MV-4-11 (cell line): ENCODE measurements at places on chromosomes 6 and 20.
A peak's percentile ranks its signal among the peaks of the same experiment; 100 is the strongest.

DNA sequence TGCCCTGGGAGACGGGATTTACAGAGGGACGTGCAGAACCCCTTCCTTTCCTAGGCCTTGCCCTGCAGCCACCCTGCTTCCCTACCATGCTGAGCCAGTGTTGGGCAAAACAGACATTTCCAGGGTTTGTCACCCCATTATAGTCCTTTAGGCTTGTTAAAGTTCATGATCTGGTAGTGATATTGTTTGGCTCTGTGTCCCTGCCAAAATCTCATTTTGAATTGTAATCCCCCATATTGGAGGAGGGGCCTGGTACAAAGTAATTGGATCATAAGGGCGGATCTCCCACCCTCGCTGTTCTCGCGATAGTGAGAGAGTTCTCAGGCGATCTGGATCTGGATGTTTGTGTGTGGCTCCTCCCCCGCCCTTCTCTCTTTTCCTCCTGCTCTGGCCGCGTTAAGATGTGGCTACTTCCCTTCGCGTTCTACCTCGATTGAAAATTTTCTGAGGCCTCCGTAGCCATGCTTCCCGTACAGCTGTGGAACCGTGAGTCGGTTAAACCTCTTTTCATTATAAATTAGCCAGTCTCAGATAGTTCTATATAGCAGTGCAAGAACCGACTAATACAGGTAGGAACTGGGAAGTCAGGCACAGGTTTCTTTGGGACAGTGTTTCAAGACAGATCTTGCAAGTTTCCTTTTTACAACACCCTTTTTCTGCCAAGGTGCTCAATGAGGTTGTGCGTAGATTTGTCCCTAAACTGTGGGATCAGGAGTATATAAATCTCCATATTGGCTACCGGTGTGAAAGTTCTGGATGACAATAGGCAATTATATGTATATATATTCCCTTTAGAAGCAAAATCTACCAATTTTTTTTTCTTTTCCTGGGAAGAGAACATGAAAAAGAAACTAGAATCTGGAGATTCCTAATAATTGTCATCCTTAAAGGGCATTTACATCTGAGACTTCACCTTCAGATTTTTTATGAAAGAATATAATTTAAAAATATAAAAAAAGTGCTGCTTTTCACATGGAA is 152.1 kb downstream of the SAMD5 start:
- DNase-seq, result no peak

DNA sequence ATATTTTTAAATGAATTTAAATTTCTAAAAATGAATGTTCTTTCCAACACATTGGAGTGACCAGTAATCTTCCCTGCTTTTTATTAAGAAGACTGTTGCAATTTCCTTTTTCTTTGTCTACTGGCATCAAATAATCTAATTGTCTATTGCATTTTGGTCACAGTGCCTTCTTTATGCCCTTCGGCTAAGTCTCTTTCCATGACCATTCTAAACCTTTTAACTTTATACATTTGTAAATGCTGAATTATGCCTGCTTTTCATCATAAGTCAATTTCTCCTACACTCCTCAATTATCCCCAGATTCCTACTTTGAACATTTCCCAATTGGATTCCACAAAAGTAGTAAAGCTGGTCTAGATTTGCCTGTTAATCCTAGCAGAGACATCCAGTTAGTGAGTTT is 69.1 kb upstream of the HSF2 start:
- DNase-seq, result no peak

DNA sequence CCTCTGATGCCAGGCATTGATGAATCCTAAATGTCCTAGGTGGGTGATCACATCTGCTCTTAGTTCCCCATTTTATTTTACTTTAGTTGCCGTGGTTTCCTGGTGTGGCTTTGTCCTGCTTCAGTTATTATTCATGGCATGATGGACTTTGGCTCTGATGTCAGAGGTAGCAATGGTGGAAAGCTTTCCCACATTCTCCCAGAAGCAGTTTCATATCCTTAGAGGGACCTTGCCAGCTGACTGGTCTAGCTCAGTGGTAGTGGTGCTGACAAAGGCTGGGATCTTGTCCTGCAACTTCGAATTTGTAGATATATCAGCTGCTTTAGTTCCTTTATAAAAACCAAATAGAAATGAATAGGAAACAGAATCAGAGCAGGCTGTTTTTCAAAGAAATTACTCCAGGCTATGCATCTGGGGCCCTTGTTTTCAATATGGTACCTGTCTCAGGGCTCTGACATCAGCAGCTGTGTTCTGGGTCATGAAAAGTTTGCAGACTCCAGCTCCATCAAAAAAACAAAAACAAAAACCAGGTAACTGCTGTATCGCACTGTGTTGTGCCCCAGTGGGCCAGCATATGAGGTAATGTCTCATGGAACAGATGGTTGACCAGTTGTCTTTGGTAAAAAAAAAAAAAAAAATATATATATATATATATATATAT is 133.7 kb downstream of the PLCB4 start:
- DNase-seq, result no peak

DNA sequence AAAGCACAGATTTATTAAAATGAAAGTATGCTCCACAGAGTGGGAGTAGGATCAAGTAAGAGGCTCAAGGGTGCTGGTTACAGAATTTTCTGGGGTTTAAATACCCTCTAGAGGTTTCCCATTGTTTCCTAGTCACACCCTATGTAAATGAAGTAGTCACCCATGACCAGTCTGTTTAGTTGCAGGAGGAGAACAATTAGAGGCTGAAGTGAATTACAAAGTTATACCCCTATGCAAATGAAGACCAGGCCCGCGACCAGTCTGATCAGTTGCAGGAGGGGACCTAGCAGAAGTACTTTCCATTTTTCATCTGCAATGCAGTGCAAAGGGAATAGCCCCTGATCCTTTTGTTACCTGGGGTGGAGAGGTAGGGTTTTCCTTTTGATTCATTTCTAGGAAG is 11.8 kb upstream of the FILIP1 start:
- no peak for DNase-seq

DNA sequence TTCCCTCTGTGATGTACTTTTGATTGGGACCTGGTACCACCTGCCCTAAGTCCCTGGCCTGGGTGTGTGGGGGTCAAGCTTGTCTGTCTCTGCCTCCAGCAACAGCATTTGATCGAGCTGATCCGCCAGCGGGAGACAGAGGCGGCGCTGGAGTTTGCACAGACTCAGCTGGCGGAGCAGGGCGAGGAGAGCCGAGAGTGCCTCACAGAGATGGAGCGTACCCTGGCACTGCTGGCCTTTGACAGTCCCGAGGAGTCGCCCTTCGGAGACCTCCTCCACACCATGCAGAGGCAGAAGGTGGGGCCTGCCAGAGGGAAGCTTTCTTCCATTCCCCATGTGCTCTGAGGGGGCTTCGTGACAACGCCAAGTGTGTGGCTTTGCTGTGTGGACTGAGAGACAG is 5.4 kb downstream of the GID8 start:
- DNase-seq, result no peak

- DNase-seq, result no peak
These were observed 121.4 kb downstream of the REV3L start for GRCh38 chr6:111361648-111362047.

GRCh38 chr6:55175078-55176049 is 1.0 kb downstream of the HCRTR2 start:
- DNase-seq, result no peak

DNA sequence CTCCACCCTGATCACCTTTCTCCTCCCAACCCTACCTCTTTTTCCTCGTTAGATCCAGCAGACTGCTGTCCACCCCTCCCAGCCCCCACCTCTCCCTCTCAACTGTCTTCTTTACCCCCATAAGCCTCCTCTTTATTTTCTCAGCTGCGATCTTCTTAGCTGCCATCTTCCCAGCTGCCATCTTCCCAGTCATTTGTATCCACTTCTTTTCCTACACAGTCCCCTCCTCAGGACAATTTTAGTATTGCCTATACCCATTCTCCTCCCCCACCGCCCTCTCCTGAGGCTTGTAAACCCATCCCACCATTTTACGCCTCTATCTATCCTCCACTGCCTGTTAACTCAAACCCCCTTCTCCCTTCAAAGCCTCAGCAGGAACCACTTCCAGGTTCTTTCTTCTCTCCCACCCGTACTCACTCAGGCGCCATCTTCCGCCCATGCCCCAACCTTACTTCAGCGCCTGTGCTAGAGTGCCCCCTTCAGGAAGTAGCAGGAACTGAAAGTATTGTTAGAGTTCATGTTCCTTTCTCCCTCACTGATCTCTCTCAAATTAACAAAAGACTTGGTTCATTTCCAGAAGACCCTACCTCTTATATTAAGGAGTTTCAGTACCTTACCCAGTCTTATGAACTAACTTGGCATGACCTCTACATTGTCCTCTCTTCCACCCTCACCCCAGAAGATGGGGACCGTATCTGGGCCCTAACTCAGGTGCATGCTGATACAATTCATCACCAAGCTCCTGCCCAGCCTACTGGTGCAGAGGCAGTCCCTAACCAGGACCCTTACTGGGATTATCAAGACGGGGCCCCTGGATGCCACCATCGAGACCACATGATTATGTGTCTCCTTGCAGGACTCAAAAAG is 236.0 kb downstream of the ADGRG6 start:
- no peak for DNase-seq

GRCh38 chr20:47670913-47671312 is 114.4 kb downstream of the SULF2 start:
- DNase-seq, result no peak

DNA sequence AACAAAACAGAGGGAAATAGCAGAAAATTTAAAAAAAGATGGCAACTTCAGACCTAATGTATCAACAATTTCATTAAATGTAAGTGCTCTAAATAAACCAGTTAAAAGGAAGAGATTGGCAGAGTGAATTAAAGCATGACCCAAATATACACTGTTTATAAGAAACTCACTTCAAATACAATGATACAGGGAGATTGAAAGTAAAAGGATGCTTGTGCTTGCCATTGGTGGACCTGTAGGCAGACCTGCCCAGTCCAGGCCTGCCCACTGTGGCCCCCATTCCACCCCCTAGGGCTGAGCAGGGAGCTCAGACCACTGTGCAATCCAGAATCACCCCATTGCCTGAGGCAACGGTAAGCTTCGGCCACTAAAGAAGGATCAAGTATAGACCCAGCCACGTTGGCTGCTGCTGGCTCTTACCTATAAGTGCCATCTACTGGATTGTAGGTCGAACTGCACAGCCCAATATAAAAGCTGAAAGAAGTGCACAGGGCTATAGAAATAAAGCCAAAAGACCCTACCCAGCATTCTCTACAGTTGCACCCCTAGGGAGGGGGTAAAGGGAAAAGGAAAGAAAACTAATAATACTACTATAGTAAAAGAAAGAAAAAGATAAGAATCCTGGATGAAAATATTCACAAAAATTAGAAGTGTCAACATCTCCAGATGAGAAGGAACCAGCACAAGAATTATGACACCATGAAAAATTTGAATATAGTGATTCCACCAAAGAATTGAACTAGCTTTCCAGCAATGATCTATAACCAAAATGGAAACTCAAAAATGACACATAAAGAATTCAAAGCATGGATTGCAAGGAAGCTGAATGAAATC is 36.1 kb downstream of the PSMB1 start:
- peak; percentile 64 for DNase-seq

DNA sequence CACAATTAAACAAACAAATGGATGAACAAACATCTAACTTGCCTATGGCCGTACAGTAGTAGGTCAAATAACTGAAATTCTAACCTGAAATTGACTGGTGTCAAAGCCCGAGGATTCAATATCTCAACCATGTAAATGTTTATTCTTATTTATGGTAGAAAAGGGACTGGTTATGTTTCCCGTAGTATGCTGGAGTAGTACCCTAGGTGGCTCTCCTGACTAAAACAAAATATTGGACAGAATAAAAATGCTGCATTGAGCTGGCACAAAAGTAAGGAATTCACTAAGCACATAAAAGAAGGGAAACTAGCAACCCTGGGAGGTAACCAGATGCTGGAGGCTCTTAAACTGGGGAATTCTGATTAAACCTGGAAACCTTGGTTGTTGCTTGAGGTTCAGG is 117.1 kb upstream of the PREP start:
- DNase-seq, result no peak
